GM13976 (cell line): ENCODE measurements at places on chromosomes 5 and 9.

DNA sequence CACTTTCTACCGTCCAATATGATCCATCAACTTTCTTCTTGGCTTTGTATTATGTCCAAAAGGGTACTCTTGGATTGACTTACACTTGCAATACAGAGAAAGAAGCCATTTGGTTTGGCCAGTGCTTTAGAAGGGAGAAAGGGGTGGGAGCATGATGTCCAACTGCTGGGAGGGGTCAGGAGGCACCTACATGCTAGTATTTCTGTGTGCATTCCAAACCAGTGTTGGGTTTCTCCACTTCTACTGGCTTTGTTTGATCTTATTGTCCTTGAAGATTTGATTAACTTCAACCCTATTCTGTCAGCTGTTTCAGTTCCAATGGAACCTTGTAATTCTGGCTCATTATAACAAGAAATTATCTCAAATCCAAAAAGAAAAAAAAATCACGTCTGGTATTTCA is 27.6 kb downstream of the CYSTM1 start:
- DNase-seq, result no peak

DNA sequence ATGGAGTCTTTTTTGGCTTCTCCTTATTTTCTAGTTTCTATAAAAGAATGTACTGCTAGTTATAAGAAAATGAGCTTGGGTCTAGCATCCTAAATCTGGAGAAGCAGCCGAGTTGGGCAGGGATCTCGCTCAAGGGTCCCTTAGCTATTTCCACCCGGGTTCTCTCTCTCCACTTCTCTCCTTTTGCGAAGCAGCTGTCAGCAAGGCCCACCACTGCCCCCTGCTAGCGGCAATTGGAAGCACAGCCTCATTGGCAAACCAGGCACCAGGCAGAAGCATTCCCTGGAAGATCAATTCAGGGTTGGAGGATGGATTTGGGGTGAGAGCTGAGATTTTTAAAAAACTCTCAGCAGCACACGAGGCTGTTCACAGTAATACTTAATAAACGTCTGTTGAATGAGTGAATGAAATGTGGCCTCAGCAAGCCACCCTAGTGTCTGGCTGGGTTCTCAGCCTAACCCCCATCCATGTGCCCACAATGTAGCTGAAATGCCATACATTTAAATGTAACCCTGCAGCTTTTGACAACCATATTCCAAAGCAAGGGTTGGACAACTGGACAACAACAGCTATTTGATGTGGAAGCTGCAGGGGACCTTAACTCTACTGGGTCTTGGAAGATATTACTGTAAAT is 34.6 kb upstream of the TNIP1 start:
- DNase-seq, result peak; percentile 68

DNA sequence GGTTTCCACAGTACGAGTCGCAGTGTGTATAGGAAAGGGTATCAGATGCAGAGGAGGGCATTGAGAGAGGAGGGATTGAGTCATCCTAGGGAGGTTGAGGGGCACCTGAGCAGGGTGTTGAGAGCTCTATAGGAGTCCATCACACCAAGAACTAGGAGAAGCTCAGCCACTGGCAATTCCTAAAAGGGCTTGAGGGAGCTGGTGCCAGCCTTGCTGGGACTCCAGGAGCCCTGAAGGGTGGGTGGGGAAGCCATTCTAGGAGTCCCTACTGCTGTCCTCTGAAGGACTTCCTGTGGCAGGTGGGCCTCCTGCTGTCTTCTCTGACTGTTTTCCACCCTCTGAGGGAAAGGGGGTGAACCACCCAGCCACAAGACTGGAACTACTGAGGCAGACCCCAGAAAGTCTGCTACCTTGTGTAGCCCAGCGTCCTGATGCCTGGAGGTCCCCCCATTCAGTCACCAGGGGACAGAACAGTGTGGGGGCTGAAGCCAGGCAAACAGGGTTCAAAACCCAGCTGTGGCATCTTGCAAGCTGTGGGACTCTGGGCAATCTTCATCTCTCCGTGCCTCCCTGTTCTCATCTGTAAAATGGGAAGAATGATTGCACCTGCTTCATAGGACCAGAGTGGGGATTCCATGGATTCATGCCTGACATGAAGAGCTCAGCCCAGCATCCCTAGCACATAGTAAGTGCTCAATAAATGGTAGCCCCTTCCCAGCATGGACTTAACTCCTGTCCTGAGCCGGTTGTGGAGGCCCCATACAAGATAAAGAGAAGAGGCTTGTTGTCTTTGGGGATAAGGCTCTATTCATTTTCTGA is 149.5 kb downstream of the C9orf50 start:
- DNase-seq, result no peak

DNA sequence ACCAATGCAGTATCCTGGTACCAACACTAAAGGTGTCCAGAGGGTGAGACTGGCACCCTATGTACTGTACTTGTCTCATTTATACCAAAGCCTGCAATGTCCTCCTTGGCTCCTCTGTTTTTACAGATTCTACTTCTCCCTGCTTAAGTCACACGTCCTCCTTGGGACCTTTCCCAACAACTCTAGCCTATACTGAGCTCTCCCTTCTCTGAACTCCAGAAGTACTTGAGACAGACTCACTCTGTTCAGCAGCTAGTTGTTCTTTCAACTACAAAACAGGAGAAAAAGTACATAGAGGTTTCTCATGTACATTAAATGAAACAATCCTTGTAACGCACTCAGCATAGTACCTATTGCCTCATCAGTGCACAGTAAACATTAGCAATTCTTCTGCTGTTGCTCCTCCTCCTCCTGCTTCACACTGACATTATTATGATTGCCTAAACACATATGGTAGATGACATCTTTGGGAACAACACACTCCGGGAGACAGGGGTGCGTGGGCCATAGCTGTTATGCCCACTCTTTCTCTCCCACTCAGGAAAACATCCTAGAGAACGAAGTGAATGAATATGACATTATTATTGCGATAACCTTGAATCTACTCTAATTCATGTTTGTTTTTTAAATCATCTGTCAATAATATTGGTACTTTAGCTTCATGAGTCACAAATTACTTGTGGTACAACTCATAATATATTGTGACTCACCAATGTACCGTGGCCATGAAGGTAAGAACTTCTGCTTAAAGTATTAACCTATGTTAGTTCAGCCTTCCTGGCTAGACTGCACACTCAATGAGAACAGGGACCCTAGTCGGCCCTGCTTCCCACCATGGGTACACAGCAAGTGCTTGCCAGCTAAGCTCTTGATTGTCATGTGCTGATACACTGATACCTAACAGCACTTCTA is 180.3 kb upstream of the ADRA1B start:
- no peak for DNase-seq

GRCh38 chr5:39117401-39117800 is 43.2 kb upstream of the RICTOR start:
- DNase-seq, result no peak

- DNase-seq, result no peak
These were observed 358.5 kb downstream of the PTPRD start for GRCh38 chr9:10254338-10254737.

GRCh38 chr5:107557051-107557658 is 113.6 kb downstream of the EFNA5 start:
- DNase-seq, result no peak

GRCh38 chr9:126490214-126490631 is 123.5 kb upstream of the LMX1B start:
- no peak for DNase-seq

DNA sequence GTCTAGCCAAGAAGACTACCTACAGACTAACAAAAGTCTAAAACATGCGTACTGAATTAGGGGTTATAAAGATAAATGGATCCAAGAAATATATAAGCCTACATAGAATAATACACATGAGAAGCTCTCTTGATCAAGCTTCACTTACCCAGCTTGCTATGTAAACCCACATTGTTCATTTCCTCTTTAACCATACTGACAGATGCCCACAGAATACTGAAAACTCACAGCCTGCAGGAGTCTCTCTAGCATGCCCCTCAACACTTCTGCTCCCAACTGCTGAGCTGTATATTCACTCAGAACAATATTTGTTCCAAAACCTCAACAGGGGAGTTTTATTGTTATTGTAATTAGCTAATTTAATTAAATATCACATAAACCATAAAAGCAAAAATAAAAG is 52.4 kb downstream of the RFX3 start:
- DNase-seq, result peak; percentile 13

DNA sequence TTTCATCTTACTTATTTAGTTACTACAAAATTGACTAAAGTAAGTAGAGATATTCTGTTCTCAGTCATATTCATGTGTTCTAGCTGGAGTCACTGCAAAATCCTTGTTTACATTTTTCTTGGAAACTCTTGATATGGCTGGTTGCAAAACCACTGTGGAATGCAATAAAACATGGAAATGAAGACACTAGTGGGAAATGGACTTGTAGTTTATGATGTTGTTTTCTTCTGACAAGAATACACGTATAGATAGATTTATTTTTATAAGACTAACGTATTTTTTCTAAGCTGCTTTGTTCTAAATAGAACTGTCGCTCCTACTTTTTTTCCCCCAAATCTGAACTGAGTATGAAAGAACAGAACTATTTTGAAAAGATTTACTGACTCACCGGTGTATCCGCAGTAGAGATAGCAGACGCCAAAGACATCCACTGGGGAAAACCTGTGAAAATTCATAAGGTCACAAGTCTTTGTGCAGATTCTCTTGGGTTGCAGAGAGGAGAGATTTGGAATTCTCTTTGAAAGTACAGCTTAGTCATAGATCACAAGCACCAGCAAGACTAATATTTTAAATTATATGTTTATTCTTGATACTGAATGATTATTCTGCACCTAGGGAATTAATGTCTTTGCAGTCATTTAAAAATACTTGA is 119.6 kb upstream of the TAF11L2 start:
- DNase-seq, result no peak

DNA sequence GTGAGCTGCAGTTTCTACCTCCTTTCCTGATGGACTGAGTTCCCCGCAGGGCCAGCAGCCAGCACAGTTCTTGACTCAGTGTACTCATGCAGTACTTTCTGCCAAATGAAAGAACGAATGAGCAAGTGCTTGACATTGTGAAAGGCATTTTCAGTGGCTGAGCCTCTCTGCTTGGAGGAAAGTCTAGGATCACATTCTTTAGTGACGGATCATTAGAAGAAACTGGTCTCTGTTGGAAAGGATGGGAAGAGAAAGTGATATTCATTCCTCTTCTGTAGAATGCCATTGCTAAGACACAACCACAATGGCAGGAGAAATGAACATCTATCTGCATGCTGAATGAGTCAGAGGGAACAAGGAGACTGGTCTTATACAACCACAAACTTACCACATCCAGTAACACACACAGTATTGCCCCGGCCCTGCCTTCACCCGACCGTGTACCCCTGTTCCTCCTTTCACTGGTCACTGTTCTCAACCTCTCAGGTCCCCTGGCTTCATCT is 206.9 kb downstream of the CRB2 start:
- no peak for DNase-seq

DNA sequence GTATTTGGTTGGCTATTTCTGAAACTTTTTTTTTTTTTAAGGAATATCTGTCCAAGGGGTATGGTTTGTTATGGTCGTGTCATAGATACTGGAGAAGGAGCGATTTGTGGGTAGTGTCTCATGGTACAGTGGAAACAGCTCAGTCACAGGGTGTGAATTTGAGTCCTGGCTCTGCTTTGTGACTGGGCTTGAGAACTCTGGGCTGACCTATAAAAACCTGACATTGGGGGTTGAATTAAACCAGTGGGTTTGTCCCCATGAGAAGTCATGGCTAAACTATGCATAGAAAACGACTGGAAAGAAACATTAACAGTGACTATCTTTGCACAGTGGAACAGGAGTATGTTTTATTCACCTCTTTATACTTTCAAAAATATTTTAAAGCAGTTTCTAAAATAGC is 54.7 kb downstream of the MACROH2A1 start:
- no peak for DNase-seq

DNA sequence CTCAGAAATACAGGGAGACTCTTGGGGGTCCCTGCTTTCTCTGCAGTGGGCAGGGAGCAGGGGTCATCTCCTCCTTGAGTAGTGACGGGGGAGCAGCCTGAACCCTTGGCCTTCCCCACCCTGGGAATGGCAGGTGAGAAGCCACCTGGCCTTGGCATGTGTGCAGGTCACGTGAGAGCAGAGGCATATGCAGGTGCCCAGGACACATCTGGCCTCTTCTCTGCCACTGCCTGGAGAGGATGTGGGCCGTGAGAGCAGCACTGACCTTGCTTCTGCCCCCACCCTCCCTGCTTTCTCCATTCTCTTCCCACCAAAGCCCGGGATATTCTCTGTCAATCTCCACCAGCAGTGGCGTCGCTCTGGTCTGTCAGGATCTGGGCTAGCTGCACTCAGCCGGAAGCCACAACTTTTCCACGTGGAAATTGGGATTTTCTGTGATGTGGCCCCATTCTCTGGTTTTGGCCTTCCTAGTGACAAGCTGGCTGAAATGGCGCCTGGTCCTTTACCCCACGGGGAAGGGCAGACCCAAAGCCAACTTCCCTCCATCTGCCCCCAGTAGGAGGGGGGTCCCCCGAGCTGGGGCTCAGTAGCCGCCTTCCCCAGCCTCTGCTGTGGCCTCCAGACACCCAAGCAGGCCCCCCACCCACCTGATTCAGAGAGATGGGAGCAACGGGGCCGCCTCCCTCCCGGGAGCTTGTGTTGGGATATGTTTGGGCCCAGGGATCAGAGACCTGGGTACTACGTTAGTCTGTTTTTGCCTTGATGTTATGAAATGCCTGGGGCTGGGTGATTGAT is 70.4 kb upstream of the FCN1 start:
- DNase-seq, result no peak

- no peak for DNase-seq
These were observed 2.7 kb upstream of the LEAP2 start for GRCh38 chr5:132870801-132871200.

- DNase-seq, result no peak
These were observed 24.6 kb upstream of the KIF2A start for GRCh38 chr5:62281411-62281810.

DNA sequence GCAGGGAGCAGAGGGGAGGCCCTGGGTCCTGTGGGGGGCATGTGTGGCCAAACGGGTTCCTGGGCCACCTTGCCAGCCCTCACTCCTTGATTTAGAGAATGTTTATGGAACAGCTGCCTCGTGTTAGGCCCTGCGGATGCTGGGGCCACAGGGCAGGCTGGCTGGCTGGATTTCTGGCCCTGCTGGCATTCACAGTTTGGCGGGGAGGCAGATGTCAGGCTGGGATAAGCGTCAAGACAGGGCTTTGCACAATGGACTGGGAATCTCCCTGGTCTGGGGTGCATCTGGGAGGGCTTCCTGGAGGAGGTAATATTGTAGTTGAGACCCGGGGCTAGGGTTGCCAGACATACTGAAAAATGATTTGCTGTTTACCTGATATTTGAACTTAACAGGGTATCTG is 13.8 kb downstream of the NCS1 start:
- DNase-seq, result no peak

- DNase-seq, result no peak
These were observed 46.3 kb downstream of the AOPEP start for GRCh38 chr9:94772639-94773303.

- DNase-seq, result no peak
These were observed 115.8 kb downstream of the EFNA5 start for GRCh38 chr5:107554776-107555424.
